CD4-positive, CD25-positive, alpha-beta regulatory T cell (primary cell): ENCODE measurements at places on chromosomes 3 and 15. TPM values are rescaled to one million over a fixed set of nuclear protein-coding genes. Genes with fewer than 3 reads are reported as not detected.

Gene SLC12A8
- total RNA-seq = not detected

Gene IL16
- 141 TPM for total RNA-seq

DNA sequence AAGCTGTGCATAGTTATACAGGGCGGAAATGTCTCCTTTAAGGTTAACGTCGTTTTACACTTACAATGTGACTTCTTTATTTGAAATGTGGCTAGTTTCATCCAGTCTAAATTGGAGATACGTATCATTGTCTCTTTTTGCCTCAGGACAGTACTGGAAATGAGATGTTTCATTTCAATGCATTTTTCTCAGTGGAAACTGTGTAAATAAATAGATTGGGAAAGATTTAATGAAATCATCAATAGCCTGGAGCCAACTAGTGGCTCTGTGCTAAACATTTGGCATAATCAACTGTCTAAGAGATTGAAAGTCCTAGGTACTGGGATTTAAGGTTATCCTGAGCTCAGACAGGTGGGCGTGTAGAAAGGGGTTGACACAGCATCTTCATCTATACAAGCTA lies 691.5 kb upstream of the CCDC54 start:
- no peak for DNase-seq

DNA sequence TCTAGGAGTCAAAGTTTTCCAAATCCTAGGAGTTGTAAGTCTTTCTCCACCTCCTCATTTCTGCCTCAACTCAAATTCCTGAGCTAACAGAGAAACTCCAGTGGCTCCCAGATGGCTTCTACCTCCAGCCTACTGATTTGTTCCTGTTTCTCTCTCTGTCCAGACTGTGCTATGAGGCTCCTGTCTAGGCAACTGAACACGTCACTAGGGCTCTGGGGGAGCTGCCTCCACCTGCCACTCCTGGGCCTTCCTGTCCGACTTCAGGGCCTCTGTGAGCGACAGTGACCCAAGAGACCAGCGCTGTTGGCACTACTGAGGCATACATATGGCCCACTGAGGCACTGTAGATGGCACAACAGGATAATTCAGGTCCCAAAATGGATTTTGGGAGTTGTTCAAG lies 71.4 kb downstream of the EXOG start:
- DNase-seq = no peak
